ENCODE measurements at places on chromosomes 16 and 17. TPM values are rescaled to one million over a fixed set of nuclear protein-coding genes. Genes with fewer than 3 reads are reported as not detected.

DNA sequence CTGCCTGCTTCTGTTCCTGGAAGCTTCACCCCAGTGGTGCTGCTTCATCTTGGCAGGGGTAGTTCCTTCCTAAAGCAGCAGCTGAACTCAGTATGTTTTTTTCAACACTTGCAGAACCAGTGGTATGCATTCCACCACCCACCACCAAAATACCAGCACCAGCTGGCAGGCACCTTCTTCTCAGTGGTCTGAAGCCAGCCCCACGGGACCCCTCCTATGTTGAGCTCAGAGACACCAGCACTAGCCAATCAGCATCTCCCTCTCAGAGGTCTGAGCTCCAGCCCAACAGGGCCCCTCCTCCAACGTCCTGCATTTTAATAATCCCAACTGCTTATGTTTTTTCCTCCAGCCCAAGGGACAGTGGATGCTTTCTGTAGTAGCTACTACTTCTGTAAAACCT, 299.6 kb upstream of the CCL2 start:
- no peak for DNase-seq

DNA sequence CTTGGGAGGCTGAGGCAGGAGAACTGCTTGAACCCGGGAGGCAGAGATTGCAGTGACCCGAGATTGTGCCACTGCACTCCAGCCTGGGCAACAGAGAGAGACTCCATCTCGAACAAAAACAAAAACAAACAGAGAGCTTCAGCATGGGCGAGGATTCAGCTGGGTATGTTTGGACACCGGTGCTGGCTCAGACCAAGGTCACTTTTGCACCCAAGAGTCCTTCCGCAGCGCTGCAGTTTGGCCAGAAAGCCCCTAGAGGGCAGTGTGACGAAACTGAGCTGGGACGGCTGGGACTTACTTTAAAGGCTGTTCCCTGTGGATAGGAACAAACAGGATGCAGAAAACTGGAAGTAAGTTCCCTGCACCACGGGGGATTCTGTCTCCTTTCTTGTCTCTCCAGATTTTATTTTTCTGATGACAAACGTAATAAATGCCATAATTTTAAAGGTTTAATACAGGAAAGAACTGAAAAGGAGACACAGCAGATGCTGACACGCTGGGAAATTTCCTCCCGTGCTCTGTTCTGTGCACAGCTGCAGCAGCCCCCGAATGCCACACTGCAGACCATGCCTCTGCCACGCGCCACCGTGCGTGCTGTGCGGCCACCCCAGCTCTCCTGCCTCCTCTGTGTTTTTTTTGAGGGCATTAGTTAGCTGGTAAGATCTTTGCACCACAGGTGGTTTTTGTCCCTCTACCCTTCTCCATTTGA, 25.2 kb upstream of the USP36 start:
- DNase-seq = peak; percentile 57

DNA sequence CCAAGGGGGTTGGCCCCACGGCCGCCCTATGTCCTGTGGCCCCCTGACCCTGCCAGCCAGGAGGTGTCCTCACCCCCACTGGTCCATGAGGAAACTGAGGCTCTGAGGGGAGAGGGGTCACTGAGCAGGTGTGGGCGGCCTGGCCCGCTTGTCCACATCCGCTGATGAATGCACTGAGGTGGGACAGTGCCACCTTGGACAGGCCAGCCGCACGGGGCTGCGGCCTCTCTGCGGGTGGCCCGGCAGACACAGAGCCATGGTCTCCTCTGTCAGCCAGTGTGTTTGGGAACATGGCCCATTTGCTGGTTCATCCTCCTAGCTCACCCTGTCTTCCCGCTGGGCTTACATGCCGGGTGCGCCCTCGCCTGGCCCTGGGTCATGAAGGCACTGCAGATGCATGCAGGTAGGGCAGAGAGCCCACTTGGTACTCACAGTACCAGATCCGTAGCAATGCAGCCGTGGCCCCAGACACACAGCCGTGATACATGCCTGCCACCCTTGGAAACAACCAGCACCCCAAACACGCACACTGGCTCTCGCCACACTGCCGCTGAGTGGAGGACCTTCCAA, 93.9 kb downstream of the ENGASE start:
- no peak for DNase-seq

DNA sequence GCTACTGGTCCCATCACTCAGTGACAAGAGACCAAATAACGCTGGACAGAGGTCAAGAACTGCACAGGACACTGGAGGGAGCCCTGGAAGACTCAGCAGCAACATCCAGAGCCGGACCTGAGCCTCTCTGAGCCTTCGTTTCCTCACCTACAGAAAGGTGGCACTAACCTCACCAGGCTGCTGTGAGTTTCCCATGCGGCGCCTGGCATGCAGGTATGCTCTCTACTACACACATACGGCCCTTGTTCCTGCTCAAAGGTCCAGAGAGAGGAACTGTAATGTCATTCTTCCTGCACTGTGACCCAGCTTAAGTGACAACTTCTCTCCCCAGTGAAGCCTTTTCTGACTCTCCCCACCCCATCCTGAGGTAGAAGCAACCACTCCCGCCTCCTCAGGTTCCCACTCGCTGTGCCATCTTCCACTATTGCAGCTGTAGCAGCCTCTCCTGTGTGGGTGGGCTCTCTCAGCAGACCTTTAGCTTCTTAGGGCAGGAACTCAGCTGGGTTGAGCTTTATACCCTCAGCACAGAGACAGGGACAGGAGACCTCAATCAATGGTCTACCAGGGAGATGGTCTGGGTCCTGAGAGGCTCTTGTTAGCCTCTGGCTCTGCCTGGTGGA, 43.9 kb upstream of the SREBF1 start:
- no peak for DNase-seq

- DNase-seq = no peak
Observed at GRCh38 chr16:58882292-58882691, 148.2 kb upstream of the GOT2 start.

- no peak for DNase-seq
Observed at GRCh38 chr17:8310601-8311123, 621 bp downstream of the ARHGEF15 start.

- no peak for DNase-seq
Observed at GRCh38 chr16:2482708-2483534, 8.0 kb downstream of the TBC1D24 start.

GRCh38 chr16:25189305-25189704, 27.4 kb upstream of the AQP8 start:
- DNase-seq = no peak

DNA sequence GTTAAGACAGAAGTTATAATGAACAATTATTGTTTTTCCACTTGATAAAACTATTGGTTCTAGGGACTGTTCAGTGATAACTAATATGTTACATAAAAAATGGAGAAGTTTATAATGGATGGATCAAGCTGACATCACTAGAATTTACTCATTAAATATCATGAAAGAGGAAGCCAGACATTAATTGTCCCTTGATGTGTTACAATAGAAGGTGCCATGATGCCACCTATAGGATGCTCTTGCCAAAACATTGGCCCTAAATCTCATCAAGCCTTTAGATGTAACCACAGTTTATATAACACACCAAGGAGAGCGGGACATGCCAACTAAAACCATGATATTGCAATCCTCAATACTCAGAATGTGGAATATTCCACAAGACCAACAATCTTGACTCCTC, 147.9 kb upstream of the MON1B start:
- no peak for DNase-seq

GRCh38 chr16:76976101-76976500, 214.9 kb upstream of the MON1B start:
- DNase-seq = no peak

DNA sequence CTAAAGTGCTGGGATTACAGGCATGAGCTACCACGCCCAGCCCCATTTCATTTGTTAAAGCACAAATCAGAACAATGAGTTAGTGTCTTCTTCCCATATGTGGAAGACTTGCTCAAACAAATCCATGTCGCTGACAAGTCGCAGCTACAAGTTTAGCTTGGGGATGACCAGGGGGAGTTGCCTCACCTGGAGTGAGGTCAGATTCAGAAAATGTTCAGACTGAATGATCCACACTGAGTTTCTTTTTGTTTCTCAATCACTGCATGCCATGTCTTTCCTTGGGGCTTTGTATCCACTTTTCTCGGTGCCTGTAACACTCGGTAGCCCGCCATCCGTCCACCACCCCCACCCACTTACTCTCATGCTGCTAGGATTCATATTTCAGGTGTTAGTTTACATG, 437.3 kb upstream of the DYNLRB2 start:
- DNase-seq = no peak

GRCh38 chr17:13337151-13337550, 264.6 kb downstream of the HS3ST3A1 start:
- DNase-seq = no peak

GSG1L gene
- total RNA-seq = not detected

ZPBP2 gene
- not detected for total RNA-seq

KRTAP1-5 gene
- not detected for total RNA-seq

SEZ6L2 gene
- 11.1 TPM for total RNA-seq

KRT37 gene
- not detected for total RNA-seq

IRX6 gene
- 0.09 TPM for total RNA-seq

HS3ST3A1 gene
- 0.61 TPM for total RNA-seq
